Breast epithelium (tissue), 4 donors: ENCODE measurements at places on chromosomes 3 and 15.

DNA sequence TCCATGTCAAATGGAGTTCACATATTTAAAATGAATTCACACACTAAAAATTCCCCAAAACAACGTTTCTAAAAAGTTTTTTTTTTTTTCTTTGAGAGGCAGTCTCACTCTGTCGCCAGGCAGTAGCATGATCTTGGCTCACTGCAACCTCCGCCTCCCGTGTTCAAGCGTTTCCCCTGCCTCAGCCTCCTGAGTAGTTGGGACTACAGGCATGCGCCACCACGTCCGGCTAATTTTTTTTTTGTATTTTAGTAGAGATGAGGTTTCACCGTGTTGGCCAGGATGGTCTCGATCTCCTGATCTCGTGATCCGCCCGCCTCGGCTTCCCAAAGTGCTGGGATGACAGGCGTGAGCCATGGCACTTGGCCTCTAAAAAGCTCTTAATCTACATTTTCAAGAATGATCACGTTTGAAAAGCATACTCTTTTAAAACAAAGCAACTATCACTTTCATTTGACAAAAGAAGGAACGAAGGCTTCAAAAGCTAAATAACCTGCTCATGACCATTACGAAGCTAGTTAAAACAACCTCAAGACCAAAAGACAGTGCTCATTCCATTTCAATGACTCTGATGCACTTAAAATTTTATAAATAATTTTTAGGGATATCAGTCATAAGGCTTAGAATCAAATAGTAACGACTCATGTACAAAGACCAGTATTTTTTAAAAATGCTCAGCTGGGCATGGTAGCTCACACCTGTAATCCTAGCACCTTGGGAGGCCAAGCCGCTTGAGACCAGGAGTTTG lies 5.5 kb downstream of the UBE3A start:
- DNase-seq = no peak

DNA sequence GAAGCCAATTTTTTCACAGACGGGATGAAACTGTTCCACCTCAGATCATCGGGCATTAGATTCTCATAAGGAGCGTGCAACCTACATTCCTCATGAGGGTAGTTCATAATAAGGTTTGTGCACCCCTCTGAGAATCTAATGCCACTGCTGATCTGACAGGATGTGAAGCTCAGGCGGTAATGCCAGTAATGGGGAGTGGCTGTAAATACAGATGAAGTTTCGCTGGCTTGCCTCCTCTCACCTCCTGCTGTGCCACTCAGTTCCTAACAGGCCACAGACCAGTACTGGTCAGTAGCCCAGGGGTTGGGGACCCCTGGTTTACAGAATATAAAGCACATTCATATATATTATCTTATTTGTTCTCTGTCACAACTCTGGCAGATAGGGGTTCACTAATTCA lies 2.1 kb upstream of the LIMD1 start:
- no peak for DNase-seq

DNA sequence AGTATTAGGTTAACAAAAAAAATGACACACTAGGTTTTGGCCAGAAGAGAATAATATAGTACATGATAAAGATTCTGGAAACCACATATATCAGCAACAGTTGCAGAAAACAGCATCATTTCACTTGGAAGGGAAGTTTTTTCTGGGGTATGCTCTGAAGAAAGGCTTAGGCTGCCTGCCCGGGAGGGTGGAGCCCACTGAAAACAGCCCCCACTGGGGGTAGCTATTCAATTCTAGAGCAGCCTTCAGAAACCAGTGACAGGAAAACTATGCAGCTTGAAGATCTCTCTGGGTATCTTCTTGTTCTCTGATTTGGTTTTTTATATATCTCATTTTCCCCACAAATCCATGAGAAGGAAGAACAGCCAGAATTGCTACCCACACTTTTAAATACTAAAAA lies 43.2 kb downstream of the ZMAT3 start:
- no peak for DNase-seq

DNA sequence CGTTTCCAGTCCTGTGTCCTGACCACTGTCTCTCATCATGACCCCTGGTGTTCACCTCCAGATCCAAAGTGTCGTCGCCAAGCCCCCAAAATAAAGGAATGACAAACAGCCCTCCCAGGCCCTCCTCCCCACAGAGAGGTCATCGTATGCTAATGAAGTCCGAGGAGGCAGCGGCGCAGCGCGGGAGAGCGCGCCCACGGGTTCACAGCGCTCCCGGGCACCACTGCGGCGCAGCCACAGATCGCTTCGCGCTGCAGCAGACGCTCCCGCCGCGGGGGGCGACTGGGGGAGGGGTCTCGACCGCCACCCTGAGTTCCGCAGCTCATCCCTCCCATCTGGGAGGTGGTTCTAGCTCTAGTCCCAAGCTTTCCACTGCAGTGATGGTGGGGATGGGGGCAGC lies 1.3 kb downstream of the DGKG start:
- DNase-seq = no peak

GRCh38 chr15:92071045-92071634 lies 217.6 kb downstream of the SLCO3A1 start:
- DNase-seq = no peak

DNA sequence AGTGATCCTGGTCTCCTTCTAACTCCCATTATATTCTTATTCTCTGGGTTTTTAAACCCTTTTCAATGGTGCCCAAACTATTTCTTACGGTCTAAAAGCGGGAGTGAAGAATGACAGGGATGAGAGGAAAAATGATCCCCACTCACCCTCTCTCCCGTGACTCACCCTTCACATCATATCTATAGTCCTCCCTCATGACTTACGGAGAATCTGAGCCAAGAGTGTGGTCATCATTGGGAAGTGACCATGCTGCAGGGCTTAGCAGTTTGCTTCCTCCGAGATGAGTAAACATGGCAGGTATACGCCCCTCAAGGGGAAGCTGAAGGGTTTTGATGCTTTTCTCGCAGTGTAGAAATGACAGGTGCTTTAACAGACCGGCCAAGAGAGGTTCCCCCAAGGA lies 274.0 kb downstream of the RYR3 start:
- DNase-seq = no peak

GRCh38 chr3:27720899-27721716 lies 1.0 kb downstream of the EOMES start:
- no peak for DNase-seq

- DNase-seq = no peak
These were observed 506 bp upstream of the ATP1B3 start for GRCh38 chr3:141875893-141876380.
